ENCODE measurements at places on chromosomes 5 and 9. TPM values are rescaled to one million over a fixed set of nuclear protein-coding genes. Genes with fewer than 3 reads are reported as not detected.

DNA sequence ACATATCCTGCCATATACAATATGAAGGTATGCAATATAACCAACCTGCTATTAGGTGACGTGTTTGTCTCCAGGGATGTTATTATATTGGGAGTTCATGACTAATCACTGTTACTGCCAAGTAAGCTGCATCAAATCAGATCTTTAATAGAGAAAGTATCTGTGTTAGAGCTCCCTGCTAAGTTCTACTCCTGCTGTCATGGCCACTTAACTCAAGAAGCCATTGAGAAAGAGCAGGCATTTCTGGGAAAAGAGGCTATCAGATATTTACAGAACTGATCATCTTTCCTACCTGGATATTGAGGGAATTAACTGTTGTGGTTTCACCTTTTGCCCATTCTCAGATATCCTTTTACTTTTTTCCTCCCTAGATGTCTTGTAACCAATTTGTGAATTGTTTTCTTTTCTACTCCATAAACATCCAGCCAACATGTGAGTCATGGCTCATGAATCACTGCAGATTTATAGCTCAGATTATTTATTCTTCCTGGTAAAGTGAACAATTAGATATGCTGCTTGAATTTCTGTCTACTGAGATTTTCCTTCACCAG lies 634.8 kb upstream of the FAM174A start:
- DNase-seq: peak; percentile 60

GRCh38 chr5:180074462-180074861 lies 2.9 kb upstream of the RNF130 start:
- DNase-seq: no peak

- DNase-seq: no peak
These were observed 6.9 kb downstream of the CETN3 start for GRCh38 chr5:90402521-90403255.

DNA sequence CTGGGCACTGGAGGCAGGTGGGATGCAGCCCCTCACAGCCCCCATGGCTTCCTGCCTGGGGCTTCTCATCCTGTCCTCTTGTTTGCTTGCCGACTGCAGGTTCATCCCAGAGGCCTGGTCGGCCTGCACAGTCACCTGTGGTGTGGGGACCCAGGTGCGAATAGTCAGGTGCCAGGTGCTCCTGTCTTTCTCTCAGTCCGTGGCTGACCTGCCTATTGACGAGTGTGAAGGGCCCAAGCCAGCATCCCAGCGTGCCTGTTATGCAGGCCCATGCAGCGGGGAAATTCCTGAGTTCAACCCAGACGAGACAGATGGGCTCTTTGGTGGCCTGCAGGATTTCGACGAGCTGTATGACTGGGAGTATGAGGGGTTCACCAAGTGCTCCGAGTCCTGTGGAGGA lies 232.7 kb downstream of the ADAMTSL1 start:
- no peak for DNase-seq

GRCh38 chr9:75960551-75960950 lies 70.1 kb downstream of the PCSK5 start:
- no peak for DNase-seq

- no peak for DNase-seq
These were observed 916 bp downstream of the TOR1A start for GRCh38 chr9:129822898-129823541.

- DNase-seq: no peak
These were observed 51.0 kb downstream of the OTULIN start for GRCh38 chr5:14715481-14715880.

GRCh38 chr9:115035841-115036612 lies 81.9 kb downstream of the TNC start:
- DNase-seq: peak; percentile 43

GRCh38 chr9:131042666-131043065 lies 33.7 kb downstream of the LAMC3 start:
- no peak for DNase-seq

- peak; percentile 88 for DNase-seq
These were observed 47.3 kb downstream of the TRIO start for GRCh38 chr5:14190194-14191164.

- no peak for DNase-seq
These were observed 184.2 kb downstream of the FSTL4 start for GRCh38 chr5:133428072-133428660.

- DNase-seq: no peak
These were observed 1.1 kb upstream of the SEMA4D start for GRCh38 chr9:89498852-89499480.

DNA sequence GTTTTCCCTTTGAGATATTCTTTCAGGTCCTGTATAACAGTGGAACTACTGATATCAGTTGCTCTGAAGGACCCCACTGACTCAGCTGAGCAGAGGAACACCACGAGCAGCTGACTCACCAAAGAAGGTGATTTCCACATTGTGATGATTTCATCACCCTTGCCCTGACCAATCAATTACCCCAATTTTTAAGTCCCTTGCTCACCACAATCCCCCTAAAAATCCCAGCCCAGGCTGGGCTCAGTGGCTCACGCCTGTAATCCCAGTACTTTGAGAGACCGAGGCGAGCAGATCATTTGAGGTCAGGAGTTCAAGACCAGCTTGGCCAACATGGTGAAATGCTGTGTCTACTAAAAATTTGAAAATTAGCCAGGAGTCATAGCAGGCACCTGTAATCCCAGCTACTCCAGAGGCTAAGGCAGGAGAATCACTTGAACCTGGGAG lies 125.3 kb upstream of the ABCA1 start:
- DNase-seq: peak; percentile 94

GRCh38 chr9:112069318-112070169 lies 105.6 kb downstream of the SUSD1 start:
- no peak for DNase-seq

- no peak for DNase-seq
These were observed 143.6 kb downstream of the BNC2 start for GRCh38 chr9:16726718-16727451.

DNA sequence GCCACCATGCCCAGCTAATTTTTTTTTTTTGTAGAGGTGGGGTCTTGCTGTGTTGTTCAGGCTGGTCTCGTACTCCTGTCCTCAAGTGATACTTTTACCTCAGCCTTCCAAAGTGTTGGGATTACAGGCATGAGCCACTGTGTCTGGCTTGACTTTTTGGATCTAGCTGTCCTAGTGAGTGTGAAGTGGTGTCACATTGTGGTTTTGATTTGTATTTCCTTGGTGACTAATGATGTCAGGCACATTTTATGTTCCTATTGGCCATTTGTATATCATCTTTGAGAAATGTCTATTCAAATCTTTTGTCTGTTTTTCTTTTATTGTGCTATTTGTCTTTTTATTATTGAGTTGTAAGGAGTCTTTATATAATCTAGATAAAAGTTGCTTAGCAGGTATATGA lies 53.5 kb upstream of the MCCC2 start:
- DNase-seq: no peak

DNA sequence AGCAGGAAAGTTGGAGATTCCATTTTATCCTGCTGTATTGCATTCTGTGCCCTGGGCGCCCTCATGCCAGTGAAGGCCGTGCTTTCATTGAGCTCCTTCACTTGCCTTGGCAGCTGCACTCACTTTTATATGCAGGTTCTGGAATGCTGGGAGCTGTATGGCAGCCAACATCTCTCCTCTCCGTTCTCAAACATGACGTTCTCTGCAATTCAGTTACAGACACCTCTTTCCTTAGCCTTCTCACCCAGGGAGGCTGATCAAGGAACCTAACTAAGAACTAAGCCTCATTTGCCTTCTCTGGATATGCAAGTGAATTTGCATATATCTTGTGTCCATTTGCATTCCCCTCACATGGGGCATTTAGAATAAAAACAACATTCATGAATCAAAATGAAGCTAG lies 29.4 kb upstream of the PURA start:
- no peak for DNase-seq

- no peak for DNase-seq
These were observed 1.0 kb downstream of the BASP1 start for GRCh38 chr5:17218353-17219005.

GRCh38 chr5:14445576-14446290 lies 135.9 kb upstream of the OTULINL start:
- no peak for DNase-seq

DNA sequence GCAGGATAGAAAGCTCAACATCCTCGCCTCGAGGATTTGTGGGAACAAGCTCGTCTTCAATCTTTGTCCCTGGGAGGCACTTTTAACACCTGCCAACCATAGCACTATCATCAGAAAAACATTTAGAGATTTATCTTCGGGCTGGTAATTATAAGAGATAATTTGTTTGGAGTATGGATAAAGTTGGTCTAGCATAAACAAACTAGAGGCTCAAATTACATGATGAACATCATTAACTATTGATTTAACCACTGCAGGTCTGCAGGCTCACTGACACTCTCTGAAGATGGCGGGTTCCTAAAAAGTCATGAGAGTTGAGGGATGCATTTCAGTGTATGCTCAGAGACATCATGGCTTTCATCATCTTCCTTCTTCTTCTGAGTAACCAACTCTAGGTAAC lies 25.8 kb upstream of the PCA3 start:
- no peak for DNase-seq

GRCh38 chr5:179264053-179264782 lies 81.0 kb downstream of the ADAMTS2 start:
- no peak for DNase-seq

- DNase-seq: no peak
These were observed 57.1 kb downstream of the BARX1 start for GRCh38 chr9:93898026-93898425.

DNA sequence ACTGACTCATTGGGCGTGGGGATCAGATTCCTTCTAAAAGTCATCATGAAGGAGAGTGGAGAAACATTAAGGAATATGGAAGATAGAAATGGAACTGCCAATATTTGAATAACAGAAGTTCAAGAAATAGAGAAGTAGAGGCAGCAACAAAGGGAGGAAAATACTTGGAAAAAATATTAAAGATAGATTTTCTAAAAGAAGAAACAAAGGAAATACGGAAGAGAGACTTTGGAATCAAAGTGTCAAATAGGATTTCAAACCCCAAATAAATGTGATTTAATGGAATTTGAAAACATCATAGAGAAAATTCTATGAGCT lies 605.1 kb upstream of the KLF4 start:
- no peak for DNase-seq

TRIM14 gene
- 8.1 TPM for total RNA-seq

FOXD4L3 gene
- total RNA-seq: not detected

ARPC5L gene
- total RNA-seq: 53.3 TPM

INSYN2B gene
- 1.7 TPM for total RNA-seq

SLC25A48 gene
- total RNA-seq: not detected

SOWAHA gene
- total RNA-seq: 0.22 TPM

TARS1 gene
- total RNA-seq: 266 TPM

PCDHGB4 gene
- total RNA-seq: 1.7 TPM

ABCA1 gene
- total RNA-seq: 13.7 TPM

PELO gene
- total RNA-seq: 17.7 TPM

AOPEP gene
- total RNA-seq: 63.0 TPM

All from epithelial cell of proximal tubule (primary cell).